ENCODE measurements at places on chromosomes 6 and 20.

- no peak for DNase-seq
Observed at GRCh38 chr6:131003488-131004386, 59.3 kb downstream of the EPB41L2 start.

- DNase-seq = no peak
Observed at GRCh38 chr6:25971187-25971821, 8.7 kb downstream of the TRIM38 start.

DNA sequence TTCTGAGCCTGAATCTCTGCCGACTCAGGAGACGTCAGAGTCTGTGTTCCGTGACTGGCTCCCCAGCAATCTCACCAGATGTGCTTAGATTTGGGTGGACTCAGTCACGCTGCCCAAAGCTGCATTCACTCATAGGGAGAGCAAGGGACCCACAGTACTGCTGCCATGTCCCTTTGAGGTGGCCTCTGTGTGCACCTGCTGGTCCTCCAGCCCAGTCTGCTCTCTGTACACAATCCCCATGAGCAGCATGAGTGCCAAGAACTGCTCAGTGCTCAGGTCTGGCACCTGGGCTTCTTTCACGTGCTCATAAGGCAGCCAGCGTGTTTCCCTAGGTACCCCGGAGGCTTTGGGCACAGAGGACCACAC, 44.2 kb upstream of the TIAM2 start:
- no peak for DNase-seq

DNA sequence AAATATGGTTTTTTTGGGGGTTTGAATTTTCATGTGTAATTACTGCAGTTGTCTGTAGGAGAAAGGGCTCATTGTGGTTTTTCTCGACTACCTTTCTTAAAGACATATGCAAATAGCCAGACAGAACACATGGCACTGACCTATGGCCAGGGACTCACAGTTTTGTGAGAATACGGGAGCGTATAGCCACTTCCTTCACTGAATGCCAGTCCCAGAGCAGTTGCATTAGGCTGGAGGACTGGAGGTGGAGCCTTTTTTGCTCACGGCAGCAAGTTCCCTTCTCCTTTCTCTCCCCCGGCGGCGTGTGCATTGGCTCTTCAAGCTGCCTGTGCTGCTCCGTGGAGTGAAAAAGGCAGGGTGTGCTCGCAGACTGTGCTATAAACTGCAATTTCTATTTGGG, 114.9 kb downstream of the AKAP7 start:
- no peak for DNase-seq

- DNase-seq = no peak
Observed at GRCh38 chr6:147003186-147003585, 201.0 kb upstream of the STXBP5 start.

DNA sequence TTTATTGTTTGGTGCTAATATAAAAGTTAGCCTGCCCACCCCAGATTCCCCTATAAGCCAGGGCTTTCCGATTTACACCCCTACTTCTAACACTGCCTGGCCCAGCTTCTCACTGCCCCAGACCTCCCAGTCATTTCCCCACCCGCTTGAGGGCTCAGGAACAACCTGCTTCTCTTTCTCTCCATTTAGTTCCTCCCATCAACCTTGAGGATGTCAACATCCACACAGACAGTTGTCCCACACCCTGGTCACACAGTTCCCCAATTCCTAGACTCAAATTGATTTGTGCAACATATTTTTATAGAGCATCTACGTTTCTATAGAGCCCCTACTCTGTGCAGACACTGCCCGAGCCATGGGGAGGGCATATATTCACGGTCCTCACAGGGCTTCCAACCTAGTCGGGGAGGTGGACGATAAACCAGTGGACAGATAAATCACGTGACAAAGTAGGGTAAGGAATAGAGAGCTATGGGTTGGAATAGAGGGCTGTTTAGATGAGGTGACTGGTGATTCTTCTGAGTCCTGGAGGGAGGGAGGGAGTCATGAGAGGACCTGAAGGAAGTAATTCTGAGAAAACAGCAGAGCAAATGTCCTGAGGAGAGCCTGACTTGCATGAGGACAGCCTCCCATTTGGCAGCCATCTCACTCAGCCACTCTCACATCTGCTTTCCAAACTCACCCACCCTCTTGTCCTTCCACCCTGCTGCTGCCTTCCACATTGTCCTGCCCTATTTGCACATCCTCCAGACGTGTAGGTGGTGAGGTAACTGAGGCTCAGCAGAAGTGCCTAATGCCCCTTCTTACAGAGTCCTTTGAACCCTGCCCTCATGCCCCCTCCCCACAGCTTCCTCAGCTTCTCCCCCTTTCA, 6.3 kb downstream of the GABRR2 start:
- no peak for DNase-seq

GRCh38 chr20:37969949-37970855, 63.1 kb downstream of the TTI1 start:
- DNase-seq = no peak

GRCh38 chr6:68695838-68696237, 60.8 kb downstream of the ADGRB3 start:
- DNase-seq = no peak

DNA sequence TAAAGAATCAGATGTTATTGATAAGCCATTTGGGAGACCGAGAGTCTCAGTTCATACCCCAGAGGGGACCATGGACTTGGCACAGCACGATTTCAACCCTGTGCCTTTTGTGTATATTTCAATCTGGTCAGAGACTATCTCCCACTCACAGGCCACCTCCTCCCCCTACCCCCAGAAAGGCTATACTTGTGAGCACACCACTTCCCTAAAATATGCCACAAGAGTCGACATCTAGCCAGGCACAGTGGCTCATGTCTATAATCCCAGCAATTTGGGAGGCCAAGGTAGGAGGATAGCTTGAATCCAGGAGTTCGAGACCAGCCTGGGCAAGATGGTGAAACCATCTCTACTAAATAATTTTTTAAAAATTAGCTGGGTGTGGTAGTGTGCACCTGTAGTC, 13.6 kb upstream of the TCF15 start:
- no peak for DNase-seq

GRCh38 chr20:39702701-39703349, 740.7 kb downstream of the DHX35 start:
- DNase-seq = no peak

DNA sequence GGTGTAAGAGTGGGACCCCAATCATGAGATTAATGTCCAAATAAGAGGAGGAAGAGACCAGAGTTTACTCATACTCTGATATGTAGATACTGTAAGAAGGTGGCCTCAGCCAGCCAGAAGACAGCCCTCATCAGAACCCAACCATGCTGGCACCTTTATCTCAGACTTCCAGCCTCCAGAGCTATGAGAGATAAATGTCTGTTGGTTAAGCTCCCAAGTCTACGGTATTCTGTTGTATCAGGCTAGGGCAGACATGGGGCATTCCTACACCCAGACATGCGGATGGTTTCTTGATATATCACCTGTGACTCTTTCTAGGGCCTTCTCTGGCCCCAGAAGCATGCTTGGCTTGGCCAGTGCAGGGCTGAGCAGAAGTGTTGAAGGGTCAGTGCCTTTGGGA, 247.4 kb upstream of the RIN2 start:
- no peak for DNase-seq

- DNase-seq = no peak
Observed at GRCh38 chr6:44180406-44180805, 21.8 kb downstream of the CAPN11 start.

DNA sequence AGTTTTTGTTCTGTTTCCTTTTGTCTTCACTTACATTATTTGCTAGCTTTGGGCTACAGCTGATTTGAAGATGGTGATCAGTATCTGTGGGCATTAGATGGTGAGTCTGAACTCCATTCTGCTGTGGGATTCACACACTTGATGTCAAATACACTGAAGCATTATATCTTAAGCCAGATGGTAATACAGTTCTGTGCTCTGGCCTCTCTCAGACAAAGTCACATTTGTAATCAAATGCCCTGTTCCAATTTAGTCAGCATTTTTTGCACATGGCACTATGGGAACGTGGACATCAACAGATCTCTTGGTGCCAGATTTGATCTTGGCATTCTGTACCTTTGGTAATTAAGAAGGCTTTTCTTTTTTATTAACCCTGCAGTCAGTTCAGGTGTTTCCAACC, 56.0 kb downstream of the SASH1 start:
- DNase-seq = no peak

Data from D721Med (cell line).